ENCODE measurements at places on chromosomes 12 and 14.

DNA sequence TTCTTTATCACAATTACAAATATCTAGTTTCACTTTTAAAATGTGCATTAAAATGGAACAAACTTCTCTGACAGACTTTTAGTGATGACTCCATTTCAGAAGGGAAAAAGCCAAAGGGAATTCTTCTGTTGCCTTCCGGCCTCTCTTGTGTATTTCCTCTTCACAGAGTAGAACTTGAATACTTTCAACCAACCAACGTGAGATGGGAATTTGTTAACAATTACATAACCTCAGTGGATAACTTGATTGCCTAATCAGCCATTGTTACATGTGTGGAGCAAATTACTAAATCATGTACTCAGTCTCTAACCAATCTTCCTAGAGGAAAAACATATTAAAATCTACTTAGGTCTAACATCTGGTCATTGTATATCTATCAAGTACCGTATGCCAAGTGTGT lies 291.1 kb downstream of the SYT1 start:
- no peak for DNase-seq

DNA sequence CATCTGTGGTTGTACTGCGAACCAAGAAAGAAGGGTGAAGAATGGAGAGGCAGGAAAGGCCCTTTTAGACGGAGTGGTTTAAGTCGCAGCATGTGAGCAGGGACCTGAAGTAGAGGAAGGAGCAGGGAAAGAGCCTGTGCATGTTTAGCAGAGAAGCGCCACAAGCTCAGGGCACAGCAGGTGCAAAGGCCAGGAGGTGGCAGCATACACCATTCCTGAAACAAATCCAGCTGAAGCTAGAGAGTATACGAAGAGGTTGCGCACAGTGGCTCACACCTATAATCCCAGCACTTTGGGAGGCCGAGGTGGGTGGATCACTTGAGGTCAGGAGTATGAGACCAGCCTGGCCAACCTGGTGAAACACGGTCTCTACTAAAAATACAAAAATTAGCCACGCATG lies 49.9 kb downstream of the HELB start:
- no peak for DNase-seq

GRCh38 chr12:31219521-31219920 lies 106.4 kb downstream of the SINHCAF start:
- DNase-seq = no peak

GRCh38 chr14:71116568-71117122 lies 209.4 kb downstream of the PCNX1 start:
- no peak for DNase-seq

GRCh38 chr12:131074221-131075083 lies 120.7 kb downstream of the ADGRD1 start:
- no peak for DNase-seq
